ENCODE measurements at places on chromosomes 13 and 19. TPM values are rescaled to one million over a fixed set of nuclear protein-coding genes. Genes with fewer than 3 reads are reported as not detected.

Gene ZNF497
- total RNA-seq: 2.5 TPM

DNA sequence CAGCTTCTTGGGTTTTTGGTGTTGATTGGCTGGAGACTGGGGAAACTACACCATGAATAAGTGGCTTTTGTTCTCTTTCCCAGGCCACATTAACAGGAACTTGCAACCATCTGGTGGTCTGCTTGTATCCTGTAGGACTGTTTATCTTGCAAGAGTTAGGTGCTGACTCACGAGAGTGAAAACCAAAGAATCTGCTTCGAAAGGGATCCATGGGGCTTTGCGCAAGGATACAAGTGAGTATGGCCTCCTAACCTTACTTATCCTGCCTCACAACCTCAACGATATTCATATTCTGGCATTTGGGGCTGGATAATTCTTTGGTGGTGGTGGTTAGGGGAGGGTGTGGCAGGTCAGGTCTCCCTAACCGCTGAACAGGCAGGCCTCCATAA, 4.7 kb upstream of the SIGLECL1 start:
- no peaks in the 10 kb centered on the region for H3K27me3 ChIP-seq
- no peak overlapping the region for H3K4me3 ChIP-seq
- DNase-seq: no peak

Gene GFY
- total RNA-seq: not detected

Gene CATSPERD
- not detected for total RNA-seq

DNA sequence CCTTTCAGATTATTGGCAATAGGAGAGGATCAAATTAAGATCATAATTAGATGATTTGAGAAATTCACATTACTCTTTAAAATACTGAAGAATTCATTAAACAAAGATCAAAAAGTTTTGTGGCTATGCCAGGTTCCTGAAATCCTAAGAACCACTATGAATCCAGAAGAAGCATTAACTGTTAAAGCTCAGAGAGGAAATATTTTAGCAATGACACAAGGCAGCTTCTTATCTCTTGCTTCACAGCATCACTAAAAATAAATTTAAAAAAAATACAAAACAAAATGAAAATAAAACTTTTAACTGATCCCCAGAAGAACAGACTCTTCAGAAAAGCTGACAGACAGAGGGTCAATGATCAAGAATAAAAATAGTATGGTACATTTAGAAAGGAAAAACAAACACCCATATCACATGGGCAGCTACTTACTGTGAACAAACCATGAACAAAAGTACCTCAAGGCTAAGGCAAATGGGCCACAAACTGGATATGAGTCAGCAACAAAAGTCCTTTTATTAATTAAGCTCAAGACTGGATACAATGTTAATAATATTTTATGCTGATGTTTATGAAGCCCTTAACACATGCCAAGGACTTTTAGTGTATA, 19.6 kb downstream of the RNF6 start:
- H3K36me3 ChIP-seq: no peaks in the 10 kb centered on the region
- no peak overlapping the region for H3K4me3 ChIP-seq
- no peak for DNase-seq

DNA sequence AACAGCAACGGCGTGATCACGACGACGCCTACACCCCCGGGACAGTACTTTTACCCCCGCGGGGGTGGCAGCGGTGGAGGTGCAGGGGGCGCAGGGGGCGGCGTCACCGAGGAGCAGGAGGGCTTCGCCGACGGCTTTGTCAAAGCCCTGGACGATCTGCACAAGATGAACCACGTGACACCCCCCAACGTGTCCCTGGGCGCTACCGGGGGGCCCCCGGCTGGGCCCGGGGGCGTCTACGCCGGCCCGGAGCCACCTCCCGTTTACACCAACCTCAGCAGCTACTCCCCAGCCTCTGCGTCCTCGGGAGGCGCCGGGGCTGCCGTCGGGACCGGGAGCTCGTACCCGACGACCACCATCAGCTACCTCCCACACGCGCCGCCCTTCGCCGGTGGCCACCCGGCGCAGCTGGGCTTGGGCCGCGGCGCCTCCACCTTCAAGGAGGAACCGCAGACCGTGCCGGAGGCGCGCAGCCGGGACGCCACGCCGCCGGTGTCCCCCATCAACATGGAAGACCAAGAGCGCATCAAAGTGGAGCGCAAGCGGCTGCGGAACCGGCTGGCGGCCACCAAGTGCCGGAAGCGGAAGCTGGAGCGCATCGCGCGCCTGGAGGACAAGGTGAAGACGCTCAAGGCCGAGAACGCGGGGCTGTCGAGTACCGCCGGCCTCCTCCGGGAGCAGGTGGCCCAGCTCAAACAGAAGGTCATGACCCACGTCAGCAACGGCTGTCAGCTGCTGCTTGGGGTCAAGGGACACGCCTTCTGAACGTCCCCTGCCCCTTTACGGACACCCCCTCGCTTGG, 966 bp downstream of the JUNB start:
- peaks cover 2% of the 10 kb centered on the region for H3K36me3 ChIP-seq
- peak overlapping the region; percentile 98 for H3K4me3 ChIP-seq
- peak overlapping the region; percentile 97 for H3K27ac ChIP-seq
- DNase-seq: peak; percentile 67
- peaks cover 29% of the 10 kb centered on the region for H3K4me1 ChIP-seq
- H3K27me3 ChIP-seq: no peaks in the 10 kb centered on the region

DNA sequence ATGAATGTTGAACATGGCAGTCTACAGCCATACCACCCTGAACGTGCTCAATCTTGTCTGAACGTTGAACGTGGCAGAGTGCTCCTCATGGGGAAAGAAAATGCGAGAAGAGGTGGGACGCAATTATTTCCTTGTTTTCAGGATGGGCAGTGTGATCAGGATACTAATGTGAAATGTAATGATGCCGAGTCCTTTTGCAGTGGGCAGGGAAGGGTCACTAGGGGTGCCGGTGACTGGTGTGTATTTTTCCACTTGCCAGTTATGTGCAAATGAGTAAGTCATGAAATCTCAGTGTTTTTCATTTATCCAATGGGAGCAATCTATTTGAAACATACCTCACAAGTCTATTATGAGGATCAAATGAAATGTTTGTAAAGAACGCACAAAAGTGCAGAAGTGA, 84.8 kb downstream of the LNX2 start:
- H3K36me3 ChIP-seq: no peaks in the 10 kb centered on the region
- peaks cover 2% of the 10 kb centered on the region for H3K4me1 ChIP-seq
- H3K27me3 ChIP-seq: no peaks in the 10 kb centered on the region
- DNase-seq: no peak
- no peak overlapping the region for H3K27ac ChIP-seq
- H3K4me3 ChIP-seq: no peak overlapping the region

Gene SMIM44
- not detected for total RNA-seq

Gene ERICH4
- total RNA-seq: not detected

Gene VSTM2B
- total RNA-seq: not detected

GRCh38 chr13:94444826-94445225, 34.7 kb downstream of the DCT start:
- H3K4me3 ChIP-seq: no peak overlapping the region
- no peaks in the 10 kb centered on the region for H3K36me3 ChIP-seq
- H3K4me1 ChIP-seq: no peaks in the 10 kb centered on the region

DNA sequence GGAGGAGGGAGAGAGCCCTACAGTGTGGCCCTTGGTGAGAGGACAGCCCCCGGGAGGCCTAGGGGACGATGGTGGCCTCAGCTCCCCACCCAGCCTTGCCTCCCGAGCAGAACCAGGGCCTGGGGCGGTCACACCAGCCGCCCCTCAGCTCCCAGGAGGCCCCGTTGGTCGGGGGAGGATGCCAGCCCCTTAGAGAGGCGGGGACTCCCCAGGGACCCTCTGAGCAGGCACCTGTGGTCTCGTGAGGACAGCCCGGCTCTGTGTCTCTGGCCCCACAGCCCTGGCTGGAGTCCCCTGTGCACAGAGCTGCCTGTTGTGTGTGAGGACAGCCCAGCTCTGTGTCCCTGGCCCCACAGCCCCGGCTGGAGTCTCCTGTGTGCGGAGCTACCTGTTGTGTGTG, 158.8 kb downstream of the KDM4B start:
- no peak for DNase-seq
- H3K4me1 ChIP-seq: no peaks in the 10 kb centered on the region
- H3K4me3 ChIP-seq: no peak overlapping the region
- no peak overlapping the region for H3K27ac ChIP-seq
- peaks cover 5% of the 10 kb centered on the region for H3K36me3 ChIP-seq
- H3K27me3 ChIP-seq: no peaks in the 10 kb centered on the region

DNA sequence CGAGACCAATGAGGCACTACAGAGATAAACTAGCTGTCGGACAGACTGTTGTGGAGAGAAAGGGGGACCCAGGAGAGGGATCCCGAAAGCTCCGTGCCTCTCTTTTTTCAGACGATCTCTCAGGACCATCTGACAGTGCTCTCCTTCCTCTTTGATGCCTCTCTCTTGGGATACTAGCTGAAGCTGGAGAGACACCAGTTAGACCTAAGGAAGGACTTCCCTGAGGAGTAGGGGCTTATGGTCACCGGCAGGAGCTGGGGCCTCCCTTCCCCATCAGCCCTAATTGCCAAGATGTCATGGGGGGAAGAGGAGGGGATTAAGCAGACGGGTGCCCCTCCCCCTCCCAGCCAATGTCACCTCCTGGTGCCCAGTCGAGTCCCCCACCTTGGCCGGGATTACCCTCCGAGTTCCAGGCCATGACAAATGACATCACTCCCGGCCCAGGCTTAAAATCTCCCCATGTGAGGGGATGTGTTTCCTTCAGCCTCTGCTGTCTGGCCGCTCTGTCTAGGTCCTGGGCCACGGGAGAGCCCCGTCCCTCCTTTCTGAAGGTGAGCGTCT, at the start of gene CRX:
TSS of gene CRX (plus strand) at position 478 of the 561 bp plus-strand sequence. CDS start 12,507 bp downstream, outside the sequence.
- H3K27me3 ChIP-seq: peaks cover 19% of the 10 kb centered on the region
- no peak within 1 kb of the TSS for H3K4me3 ChIP-seq
- no peak for DNase-seq
- H3K27ac ChIP-seq: no peak within 1 kb of the TSS

DNA sequence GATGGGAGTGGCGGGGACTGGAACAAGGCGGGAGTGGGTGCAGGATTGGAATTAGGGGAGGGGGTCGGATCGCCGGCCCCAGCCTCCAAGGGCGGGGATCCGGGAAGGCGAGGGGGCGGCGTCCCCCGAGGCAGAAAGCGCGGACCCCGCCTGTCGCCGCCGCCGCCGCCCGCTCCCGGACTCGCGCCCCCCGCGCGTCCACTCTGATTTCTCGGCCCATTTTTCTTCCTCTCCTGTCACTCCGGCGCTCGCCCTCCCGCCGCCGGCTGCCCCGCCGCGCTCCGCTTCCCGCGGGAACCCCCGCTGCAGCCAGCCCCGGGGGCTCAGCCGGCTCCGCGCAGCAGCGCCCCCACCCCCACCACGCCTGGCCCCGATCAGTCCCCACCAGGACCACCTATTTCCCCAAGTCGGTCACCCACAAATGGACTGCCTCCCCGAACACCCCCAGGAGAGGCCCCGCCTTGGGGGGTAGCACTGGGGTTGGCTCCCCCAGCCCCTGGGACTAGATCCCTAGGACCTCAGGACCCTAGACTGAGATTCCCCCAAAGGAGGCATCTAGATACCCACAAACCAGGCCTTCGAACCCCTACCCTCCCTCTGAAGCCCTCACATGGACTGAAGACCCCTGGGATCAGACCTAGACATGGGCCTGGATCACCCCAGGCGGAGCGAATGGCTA, 12.6 kb upstream of the ERFL start:
- H3K27me3 ChIP-seq: peaks cover 6% of the 10 kb centered on the region
- DNase-seq: no peak
- H3K4me3 ChIP-seq: peak overlapping the region; percentile 38
- H3K4me1 ChIP-seq: peaks cover 7% of the 10 kb centered on the region
- H3K36me3 ChIP-seq: no peaks in the 10 kb centered on the region

GRCh38 chr13:96294930-96295881, 205.3 kb downstream of the HS6ST3 start:
- no peak for DNase-seq
- H3K27me3 ChIP-seq: no peaks in the 10 kb centered on the region
- H3K27ac ChIP-seq: no peak overlapping the region
- no peak overlapping the region for H3K4me3 ChIP-seq

- peaks cover 5% of the 10 kb centered on the region for H3K36me3 ChIP-seq
- no peaks in the 10 kb centered on the region for H3K27me3 ChIP-seq
- no peak overlapping the region for H3K4me3 ChIP-seq
- DNase-seq: no peak
- H3K4me1 ChIP-seq: no peaks in the 10 kb centered on the region
These were observed 19.8 kb downstream of the PEPD start for GRCh38 chr19:33501693-33502356.

Gene CPAMD8
- total RNA-seq: 0.51 TPM

Gene KCNN4
- 0.83 TPM for total RNA-seq

DNA sequence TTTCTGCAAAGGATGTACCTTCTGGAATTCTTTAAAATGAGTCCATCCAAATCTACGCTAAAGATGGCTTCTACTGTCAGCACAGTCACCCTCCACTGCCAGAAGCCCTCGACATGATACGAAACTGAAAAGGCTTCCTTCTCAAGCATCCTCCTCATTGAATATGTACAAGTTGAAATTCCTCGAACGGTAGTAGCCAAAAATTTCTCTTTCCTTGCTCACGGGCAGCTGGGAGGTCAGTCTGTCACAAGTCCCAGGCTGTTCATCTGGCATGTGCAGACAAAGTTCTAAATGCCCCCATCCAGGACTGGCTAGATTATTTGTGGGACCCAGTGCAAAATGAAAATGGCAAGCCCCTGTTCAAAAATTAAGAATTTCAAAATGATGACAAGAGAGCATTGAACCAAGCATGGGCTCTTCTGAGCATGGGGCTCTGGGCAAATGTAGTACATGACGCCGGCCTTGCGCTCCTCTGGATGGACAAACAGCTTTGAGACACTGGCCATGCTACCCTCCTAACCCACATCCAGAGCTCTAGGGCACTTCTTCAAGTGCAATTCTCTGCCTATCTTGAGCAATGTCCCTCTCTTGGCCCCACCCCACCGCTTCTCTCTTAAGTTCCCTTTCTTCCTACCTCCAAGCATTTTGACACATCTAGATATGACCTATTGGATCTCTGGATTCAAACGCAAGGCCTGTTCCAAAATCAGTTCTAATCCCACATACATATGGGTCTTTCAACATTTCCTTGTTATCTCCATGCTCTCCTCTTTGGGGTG, 78.9 kb upstream of the FLT1 start:
- peaks cover 2% of the 10 kb centered on the region for H3K4me1 ChIP-seq
- DNase-seq: no peak
- no peak overlapping the region for H3K4me3 ChIP-seq
- H3K27me3 ChIP-seq: no peaks in the 10 kb centered on the region
- peak overlapping the region; percentile 58 for H3K27ac ChIP-seq
- no peaks in the 10 kb centered on the region for H3K36me3 ChIP-seq

DNA sequence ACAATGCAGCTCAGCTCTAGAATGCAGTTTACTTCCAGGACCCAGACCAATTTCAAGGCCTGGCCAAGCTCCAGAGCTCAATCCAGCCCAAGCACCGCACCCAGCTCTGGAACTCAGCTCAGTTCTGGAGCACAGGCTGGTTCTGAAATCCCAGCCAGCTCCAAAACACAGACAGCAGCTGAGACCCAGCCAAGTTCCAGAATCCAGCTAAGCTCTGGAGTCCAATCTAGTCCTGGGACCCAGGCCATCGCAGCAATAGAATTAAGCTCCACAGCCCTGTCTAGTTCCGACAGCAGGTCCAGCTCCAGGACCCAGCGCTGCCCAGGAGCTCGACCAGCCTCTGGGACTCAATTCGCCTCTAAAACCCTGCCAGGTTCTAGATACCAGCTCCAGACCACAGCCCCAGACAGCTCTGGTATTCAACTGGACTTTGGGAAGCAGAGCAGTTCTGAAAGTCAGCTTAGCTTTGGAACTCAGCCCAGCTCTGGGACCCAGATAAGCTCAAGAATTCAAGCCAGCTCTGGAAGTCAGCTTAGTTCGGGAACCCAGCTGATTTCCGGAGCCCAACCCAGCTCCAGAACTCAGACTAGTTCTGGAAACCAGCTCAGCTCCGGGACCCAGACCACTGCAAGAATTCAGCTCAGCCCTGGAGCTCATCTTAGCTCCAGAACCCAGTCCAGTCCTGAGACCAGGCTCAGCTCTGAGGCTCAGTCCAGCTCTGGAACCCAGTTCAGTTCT, 6.8 kb downstream of the GIPC3 start:
- no peak overlapping the region for H3K27ac ChIP-seq
- no peak overlapping the region for H3K4me3 ChIP-seq
- DNase-seq: no peak
- no peaks in the 10 kb centered on the region for H3K27me3 ChIP-seq

Gene MTUS2
- total RNA-seq: not detected
